ENCODE measurements at places on chromosomes 16 and 17.

- no peak for DNase-seq
Measured at GRCh38 chr17:17661834-17662385, 19.3 kb upstream of the RAI1 start.

- DNase-seq = no peak
Measured at GRCh38 chr16:28057949-28058348, 5.6 kb downstream of the GSG1L start.

- peak; percentile 55 for DNase-seq
Measured at GRCh38 chr17:7132511-7133094, 18.0 kb upstream of the ASGR2 start.

DNA sequence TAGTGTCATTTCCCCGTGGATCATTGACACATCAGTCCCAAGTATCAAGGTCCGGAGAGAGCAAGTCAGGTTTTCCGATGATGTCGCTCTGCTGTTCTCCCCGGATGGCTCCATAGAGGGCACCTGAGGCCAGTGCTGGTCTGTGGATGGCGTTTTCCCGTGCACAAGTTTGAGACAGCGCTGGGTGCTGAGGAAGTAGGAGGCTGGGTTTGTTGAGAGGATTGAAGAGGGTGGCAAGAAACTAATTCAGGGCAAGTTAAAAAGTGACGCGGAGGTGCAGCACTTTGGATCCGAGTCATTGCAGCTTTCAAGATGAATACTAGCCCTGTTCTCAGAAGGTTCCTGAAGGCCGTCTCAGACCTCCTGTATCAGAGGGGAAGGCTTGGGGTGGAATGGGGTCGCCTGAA, 7.7 kb downstream of the NUBP1 start:
- DNase-seq = peak; percentile 28

DNA sequence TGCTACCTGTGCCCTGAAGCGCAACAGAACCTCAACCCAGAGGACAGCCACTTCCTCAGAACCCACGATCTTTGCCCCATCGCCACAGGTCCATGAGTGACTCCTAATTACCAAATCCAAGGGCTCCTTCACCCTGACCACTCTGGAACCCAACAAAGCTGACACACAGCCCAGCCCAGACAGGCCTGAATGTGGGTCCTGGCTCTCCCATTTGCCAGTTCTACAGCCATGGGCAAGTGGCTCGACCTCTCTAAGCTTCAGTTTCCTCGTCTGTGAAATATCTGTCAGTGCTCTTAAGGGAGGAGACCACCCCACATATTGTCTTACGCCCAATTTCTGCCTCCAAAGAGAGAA, 18.0 kb upstream of the ENDOV start:
- no peak for DNase-seq

DNA sequence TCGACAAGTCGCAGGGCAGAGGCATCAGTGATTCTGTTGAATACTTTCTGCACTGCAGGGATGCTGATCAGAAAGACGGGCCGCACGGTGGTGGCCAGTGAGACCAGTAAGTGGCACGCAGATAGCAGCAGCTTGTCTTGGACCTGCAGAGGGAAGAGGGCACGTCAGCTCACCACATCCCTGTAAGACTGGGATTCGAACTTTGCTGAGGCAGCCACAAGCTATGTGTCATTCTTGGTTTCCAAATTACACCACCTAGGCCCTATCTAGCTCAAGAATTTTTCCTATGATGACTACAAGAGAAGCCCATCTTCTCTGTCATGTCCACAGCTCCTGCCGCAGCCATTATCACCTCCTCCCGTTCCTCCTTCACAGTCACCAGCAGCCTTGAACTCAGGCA, 49.4 kb upstream of the GSG1L start:
- DNase-seq = peak; percentile 34

DNA sequence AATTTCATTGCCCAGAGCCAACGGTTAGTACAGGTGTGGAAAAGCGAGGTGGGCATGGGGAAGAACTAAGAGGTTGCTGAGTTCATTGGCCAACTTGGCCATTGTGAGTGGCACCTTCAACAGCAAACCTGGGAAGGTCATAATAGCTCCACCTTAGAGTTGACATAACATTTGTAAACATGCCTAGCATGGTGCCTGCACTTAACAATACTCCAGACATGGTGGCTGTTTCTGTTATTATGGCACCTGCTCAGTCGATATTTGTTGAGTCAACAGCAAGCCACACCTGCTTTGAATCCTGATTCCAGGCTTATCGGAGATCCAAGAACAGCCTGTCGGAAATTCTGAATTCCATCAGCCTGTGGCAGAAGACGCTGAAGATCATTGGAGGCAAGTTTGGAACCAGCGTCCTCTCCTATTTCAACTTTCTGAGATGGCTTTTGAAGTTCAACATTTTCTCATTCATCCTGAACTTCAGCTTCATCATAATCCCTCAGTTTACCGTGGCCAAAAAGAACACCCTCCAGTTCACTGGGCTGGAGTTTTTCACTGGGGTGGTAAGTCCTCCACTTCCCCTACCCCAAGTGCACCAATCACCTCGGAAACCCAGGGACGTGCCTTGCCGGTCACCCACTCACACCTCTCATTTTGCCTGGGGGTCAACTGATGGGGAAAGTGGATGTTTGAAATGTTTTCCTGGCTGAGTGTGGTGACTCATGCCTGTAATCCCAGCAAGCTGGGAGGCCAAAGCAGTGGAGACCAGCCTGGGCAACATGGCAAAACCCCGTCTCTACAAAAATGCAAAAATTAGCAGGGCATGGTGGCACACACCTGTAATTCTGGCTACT, 46.0 kb downstream of the TMC5 start:
- DNase-seq = no peak

DNA sequence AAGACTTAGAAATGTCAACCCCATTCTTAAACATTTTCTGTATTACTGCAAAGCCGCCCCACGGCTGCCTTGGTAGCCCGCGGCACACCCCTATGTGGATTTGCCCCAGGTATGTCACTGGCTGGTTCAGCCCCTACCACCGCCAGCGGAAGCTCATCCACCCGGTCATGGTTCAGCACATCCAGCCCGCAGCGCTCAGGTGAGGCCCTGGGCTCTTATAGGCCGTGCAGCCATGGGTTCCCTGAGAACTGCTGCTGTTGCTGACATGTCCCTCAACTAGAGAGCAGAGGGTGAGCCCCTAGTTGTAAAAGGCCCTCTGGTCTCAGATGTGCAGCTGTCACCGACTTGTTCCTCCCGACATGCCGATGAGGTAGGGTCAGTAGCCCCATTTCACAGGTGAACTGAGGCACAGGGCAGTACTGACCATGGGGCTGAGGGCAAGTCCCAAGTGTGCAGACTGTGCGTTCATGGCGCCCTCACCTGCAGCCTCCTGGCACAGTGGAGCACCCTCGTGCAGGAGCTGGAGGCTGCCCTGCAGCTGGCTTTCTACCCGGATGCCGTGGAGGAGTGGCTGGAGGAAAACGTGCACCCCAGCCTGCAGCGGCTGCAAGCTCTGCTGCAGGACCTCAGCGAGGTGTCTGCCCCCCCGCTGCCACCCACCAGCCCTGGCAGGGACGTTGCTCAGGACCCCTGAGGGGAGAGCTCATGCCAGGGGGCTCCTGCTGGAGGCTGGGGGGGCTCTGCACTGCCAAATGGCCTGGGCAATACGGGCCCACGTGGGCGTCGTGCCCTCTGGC, 8.7 kb downstream of the CYBC1 start:
- DNase-seq = peak; percentile 24

DNA sequence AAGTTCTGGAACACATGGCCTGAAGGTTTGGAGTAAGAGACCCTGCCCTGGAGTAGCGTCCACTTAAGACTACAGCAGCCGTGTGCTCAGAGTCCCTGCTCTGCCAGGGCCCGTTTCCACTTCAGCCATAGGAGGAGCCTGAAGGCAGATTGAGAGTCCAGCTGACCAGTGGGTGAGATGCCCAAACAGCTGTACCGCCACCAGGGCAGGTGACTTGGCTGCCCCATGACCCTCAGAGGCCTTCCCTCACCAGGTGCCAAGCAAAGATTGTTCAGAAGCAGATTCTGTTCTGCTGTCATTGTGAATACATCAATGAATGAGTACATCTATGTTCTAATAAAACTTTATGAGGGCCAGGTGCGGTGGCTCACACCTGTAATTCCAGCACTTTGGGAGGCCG, 178.8 kb downstream of the RAB11FIP4 start:
- DNase-seq = no peak

DNA sequence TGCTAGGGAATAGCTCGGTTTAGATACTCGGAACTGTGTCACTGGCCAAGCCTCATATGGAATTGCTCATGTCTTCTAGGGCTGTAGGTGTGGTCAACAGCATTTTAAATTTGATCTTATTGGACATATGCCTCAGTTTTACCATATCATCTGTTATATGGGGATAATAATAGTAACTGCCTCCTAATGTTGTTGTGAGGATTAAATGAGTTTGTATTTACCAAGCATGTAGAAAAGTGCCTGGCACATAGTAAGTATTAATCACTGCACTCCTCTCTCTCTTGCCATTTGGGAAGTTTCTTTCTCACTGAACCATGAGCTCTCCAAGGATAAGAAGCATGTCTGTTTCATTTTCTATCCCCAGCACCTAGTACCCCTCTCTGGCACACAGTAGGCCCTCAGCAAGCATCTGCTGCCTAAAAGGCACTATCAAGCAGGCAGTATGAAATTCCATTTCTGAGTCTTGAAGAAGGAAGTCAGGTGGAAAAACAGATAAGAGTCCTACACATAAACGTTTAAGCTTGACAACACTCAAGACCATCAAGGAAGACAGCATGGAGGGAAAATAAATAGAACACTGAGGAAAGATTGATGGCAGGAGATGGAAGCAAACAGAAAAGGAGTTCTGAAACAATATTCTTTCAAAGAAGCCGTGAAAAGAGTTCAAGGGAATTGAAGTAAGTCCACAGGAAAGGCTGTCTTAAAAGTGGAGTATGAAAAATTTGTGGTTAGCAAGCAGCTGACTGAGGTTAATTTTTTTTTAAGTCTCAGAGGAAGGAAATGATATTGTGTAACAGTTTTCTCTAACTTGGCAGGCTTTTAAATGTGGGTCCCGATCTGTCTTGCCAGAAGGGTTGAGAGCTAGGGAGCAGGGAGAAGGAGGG, 2.2 kb upstream of the ATP6V0A1 start:
- no peak for DNase-seq

GRCh38 chr16:56286809-56287208, 95.5 kb downstream of the GNAO1 start:
- DNase-seq = no peak

DNA sequence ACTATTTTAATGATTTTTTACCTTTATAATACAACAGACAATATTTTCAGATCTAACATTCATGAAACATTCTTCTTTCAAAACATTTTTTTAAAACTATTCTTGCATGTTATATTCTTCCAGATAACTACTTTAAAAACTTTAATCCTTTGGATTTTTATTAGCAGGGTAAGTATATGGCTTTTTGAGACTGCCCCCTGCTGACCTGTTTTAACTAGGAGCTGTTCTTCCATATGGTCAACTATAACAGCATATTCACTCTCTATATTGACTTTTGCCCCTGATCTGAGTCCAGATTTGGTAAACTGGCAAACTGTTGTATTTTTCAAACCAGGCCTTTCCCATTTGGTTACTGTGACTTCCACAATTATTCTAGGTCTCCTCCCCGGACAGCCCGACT, 16.5 kb downstream of the ZNF18 start:
- no peak for DNase-seq

GRCh38 chr16:24062270-24062817, 193.8 kb upstream of the CACNG3 start:
- no peak for DNase-seq

GRCh38 chr16:84459941-84460405, 44.5 kb downstream of the MEAK7 start:
- no peak for DNase-seq

- DNase-seq = peak; percentile 39
Measured at GRCh38 chr16:12340151-12340733, 363.7 kb downstream of the SNX29 start.

- DNase-seq = no peak
Measured at GRCh38 chr16:79993629-79994209, 393.2 kb upstream of the MAF start.

DNA sequence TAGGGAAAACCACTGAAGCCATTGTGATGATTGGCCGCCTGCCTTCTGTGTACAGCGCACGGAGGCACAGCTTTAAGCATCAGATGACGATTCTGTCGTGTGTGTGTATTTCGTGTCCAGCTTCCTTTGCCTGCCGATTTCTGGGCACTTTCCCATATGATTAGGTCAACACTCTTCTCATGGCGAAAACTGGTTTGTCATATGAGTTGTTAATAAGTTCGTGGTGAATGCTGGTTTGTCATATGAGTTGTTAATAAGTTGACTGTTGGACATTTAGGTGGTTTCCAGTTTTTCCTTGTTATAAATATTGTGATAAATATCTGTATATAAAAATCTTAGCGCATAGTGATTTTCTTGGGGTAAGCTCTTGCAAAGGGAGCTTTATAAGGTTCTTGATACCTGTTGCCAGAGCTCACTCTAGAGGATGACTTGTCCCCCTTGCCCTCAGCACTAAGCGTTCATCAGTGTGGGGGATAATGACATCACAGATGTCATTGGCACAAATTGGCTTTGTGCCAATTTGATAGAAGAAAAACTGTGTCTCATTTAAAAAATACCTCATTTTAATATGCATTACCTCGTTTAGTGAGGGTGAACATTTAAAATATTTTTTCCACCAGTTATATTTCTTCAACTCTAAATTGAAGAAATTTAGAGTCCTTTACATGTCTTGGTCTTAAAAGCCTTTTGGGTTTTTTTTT, 40.0 kb downstream of the PGS1 start:
- DNase-seq = no peak
